ENCODE measurements at places on chromosomes 6 and 20.

- DNase-seq = no peak
Measured at GRCh38 chr6:138769102-138769676, 4.4 kb upstream of the CCDC28A start.

- no peak for DNase-seq
Measured at GRCh38 chr20:58137651-58138265, 90.7 kb downstream of the ANKRD60 start.

- no peak for DNase-seq
Measured at GRCh38 chr6:156618600-156619205, 158.5 kb upstream of the ARID1B start.

DNA sequence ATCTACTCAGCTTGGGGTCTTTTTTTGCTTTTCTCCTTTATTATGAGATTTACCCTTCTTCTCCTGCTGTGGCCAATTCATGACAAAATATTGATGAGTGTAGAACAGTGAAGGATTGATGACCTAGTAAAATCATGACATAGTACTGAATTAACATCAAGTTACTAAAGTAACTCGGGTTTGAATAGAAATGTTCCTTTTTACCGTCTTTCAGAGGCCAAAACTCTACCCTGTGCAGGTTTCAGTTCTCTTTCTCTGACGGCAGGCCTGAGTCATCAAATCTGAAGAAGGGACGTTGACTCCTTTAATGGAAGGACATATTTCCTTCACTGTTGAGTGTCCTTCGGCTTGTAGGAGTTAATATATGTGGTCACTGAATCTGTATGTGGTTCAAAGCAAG is 80.7 kb downstream of the RREB1 start:
- DNase-seq = peak; percentile 7

- DNase-seq = no peak
Measured at GRCh38 chr6:137412562-137412961, 81.6 kb downstream of the OLIG3 start.

- peak; percentile 72 for DNase-seq
Measured at GRCh38 chr6:130183271-130184222, 39.2 kb downstream of the SAMD3 start.

- no peak for DNase-seq
Measured at GRCh38 chr6:121584586-121585369, 149.3 kb downstream of the GJA1 start.

DNA sequence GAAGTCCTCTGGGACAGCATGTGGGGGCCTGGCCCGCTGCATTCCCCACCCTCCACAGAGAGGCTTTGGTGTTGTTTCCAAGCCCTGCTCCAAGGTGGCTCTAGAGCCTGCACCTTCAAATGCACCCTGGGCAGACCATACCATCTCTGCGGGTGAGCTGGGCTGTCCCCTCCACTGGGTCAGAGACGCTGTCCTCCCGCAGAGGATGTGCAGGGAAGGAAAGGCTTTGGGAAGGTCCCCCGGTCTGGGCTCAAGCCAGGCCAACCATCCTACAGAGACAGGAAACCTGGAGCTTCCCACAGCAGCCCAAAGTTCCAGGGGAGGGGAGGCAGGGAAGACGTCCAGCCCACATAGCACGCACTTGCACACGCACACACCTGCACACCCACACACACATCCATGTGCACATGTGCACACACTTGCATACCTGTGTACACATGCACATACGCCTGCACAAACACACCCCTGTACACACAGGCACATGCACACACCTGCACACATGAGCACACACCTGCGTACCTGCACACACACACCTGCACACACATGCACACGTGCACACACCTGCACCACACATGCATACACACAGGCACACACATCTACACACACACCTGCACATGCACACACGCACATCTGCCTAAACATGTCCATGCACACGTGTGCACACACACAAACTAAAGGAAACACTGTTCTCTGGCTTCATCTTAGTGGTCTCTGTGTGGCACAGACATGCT is 155.4 kb downstream of the ERMARD start:
- no peak for DNase-seq

DNA sequence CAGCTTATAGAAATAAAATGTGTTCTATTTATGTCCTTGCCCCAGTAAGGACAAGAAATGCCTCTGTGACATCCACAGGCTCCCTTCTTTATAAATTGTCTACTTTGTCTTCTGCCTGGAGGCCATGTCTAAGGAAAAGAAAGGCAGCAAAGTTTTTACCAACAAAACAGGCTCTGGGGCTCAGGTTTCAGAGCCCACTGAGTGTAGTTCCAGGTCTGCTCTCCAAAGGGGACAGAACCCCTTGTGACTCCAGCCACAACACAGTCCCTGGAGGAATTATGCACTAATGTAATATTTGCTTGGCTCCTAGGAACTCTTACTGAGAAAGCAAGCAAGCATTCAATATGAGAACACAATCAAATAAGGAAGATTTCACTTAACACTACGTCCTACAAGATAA is 80.1 kb downstream of the PAK5 start:
- no peak for DNase-seq

- DNase-seq = no peak
Measured at GRCh38 chr6:170293341-170294231, 2.7 kb upstream of the DLL1 start.
